ENCODE measurements at places on chromosomes 7 and 10. TPM values are rescaled to one million over a fixed set of nuclear protein-coding genes. Genes with fewer than 3 reads are reported as not detected.

Gene HACD1
- 16.2 TPM for total RNA-seq

Gene NPFFR1
- 0.54 TPM for total RNA-seq

Gene NXPH1
- 22.4 TPM for total RNA-seq

Gene AKR1C2
- 12.5 TPM for total RNA-seq

GRCh38 chr7:136070736-136071505, 93.8 kb upstream of the MTPN start:
- DNase-seq, result no peak

DNA sequence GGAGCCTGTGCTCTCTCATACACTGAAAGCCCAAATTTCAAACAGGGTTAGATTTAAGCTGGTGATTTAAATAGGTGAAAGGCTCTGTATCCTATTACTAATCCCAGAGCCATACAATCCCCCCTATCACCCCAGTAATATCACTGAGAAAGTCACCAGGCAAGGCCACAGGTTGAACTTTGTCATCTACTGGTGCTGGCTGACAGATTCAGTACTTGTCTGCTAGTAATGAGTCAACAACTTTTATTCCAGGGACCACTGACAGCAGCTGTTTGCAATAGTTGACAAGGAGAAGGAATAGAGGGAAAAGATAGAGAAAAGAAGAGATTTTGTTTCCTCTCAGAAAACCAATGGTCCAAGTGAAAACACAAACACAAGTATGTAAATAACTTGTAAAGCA, 10.4 kb downstream of the ASB15 start:
- DNase-seq, result no peak

DNA sequence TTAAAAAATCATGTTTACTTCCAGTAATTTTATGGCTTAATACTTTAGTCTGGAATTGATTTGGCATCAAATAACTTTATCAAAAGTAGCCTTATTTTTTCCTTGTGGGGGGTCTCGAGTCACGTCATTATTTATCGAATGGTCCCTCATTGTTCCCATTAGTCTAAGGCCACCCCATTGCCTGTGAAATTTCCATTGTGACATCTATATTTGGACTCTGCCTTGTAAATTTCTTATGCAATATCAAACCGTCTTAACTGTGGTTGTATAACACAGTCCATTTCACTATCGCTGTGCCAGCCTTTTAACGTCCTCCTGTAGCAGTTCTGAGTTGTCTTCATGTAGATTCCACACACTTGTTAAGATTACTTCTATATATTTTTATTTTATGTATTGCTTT, 103.9 kb upstream of the RET start:
- no peak for DNase-seq

DNA sequence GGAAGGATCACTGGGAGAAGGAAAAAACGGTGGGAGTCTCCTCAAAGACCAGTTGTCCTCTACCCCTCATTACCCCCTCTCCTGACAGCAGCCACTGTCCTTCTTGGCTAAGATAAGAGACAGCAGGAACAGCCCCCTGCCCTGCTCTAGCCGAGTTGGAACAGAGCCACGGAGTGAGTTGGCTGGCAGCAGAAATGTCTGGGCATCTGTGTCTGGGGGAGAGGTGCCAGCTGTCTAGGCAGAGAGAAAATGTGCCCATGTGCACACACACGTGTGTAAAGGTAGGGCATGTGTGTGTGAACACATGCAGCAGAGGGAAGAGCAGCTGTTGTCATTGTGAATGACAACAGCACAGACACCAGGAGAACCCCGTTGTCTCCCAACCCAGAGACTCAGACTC, 9.4 kb upstream of the HILPDA start:
- DNase-seq, result no peak

- no peak for DNase-seq
Observed at GRCh38 chr7:140403878-140404564, at the start of gene RAB19. Gene RAB19 (plus strand): TSS chr7:140404058. CDS start chr7:140407647, 3,589 bp downstream.

GRCh38 chr7:68853254-68853653, 745.0 kb upstream of the AUTS2 start:
- no peak for DNase-seq

DNA sequence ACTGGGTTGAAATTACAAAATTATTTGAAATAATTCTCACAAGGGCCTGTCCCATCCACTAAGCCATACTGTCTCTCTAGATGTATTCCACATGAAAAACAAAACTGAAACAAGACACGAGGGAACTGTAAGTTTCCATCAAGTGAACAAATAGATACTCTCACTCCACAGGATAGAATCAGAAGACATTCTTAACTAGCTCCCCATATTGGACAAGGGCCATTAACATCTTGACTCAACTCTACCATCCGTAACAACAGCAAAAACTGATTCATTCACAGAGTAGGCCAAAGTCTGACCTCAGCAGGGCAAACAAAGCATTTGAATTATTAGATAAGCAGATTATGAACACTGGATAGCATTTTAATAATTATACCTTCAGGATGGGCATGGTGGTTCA, 29.1 kb downstream of the UBE2H start:
- no peak for DNase-seq

DNA sequence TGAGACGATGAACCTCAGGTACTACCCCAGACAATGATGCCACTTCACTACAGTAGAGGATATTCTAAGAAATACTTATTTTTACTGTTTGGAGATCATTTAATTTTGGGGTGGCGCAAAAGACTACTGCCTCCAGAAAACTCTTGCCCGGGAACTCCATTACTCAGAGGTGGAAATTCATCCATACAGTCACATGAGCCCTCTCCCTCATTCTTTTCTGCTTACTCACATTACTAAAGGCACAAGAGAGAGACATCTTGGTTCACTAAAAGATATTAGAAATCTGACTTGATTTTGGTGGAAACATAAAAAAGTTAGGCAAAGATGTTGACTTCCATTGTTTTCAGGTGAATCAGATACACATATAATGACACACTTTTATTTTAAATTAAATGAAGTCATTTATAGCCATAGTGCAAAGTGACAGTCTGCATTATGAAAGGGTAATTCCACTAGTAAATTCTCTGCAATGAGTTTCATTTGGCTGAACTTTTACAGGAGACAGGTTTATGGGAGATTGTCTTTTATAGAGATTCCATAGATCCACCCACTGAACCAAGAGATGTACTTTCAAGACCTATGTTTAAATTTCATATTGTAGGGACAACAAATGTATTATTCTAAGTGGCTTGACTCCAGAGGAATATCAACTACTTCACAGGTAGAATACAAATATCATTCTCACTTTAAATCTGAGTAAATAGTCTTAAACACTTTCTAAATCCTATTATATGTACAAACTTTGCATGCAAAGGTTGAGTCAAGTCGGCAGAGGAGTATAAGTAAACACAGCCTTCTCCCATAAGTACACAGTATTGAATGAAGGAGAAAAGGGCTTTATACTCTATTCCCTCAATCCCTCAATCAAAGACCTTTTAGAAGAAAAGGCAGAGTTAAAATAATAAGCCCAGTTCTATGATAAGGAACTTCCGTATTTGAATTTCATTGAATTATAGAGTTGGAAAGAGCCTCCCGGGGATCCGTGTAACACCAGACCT, 18.8 kb downstream of the NEBL start:
- no peak for DNase-seq

DNA sequence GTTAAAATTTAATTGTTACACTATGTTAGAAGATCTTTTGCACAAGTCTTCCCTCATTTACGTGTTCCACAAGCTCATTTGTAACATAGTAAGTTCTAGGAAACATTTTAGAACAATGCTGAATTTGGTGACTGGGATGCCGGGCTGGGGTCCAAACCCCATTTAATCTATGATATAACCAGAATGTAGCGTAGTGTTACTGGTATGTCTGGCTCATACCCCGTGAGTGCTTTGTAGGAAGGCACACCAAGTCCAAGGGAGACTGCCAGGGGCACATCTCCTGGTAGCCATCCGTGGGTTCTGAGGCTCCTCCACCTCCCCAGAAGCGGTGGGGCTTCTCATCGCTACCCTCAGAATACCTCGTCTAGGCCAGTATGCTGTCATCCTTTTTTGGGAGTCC, 21.3 kb upstream of the TMEM236 start:
- DNase-seq, result no peak

DNA sequence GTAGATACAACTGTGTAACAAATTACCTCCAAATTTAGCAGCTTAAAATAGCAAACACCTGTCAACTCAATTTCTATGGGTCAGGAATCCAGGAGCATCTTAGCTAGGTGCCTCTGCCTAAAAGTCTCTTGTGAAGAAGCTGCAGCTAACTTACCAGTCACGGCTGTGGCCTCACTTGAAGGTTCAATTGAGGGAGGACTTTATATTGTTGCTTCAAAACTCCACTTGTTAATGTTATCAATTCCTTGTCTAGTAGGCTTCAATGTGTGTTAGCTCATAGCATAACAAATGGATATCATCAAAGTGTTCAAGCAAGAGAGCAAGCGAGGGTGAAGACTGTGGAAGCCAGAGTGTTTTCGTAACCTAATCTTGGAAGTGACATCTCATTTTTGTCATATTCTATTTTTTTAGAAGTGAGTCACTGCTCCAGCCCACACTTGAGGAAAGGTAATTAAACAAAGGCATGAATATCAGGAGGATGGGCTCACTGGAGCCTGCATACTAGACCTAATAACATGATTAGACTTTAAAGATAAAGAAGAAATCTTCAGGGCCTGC, 172.9 kb downstream of the SPAG6 start:
- no peak for DNase-seq

GRCh38 chr7:27520815-27521790, 141.6 kb downstream of the HIBADH start:
- DNase-seq, result no peak

DNA sequence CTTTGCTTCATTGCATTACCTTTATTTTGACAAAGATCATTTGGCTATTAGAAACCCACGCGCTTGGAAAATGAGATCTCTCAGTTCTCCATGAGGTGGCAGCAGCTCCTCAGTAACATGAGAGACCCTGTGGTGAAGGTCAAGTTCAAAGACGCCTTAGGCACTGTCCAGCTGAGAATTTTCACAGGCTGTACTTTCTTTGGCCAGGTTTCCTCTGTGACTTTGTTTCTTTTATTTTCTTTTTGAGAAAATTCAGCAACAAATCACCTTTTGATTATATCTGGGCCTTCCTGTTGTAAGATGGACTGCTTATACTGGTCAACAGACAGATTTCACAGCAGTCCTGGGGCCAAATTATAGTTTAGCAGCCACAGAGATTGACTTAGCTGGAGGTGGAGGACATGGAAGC, 54.5 kb downstream of the RAB18 start:
- DNase-seq, result peak; percentile 29

DNA sequence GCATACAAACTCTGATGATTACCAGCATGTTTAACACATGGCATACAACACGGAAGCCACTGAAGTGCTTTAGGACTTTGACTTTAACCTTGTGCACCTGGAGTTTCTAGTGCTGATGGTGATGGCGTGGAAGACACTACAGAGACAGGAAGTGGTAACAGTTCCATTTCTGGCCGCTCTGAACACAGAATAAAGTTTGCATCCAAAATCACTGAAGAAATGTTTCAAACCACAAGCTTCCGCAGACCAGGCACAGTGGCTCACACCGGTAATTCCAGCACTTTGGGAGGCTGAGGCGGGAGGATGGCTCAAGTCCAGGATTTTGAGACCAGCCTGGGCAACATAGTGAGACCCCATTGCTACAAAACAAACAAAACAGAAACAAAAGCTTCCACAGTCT, 40.3 kb upstream of the TNPO3 start:
- DNase-seq, result no peak

DNA sequence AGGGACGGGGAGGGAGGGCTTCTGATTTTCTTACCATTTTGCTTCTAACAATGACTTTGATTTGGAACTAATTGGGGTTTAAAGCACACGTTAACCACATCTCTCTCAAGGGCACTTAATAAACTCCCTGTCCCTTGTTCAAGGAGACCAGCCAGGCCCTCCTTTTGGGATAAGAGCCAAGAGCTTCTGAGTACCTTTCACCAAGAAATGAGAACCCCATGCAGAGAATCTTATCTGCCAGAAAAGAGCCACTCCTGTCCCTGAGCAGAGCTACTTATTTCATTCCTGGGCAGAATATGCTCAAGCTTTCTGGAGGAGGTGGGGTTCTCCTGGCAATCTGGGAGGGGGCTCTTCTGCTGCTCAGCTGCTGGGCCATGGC, 574.6 kb downstream of the GALNT17 start:
- DNase-seq, result no peak

GRCh38 chr7:155980841-155981240, 168.6 kb upstream of the SHH start:
- DNase-seq, result no peak

GRCh38 chr7:128933180-128933891, 4.4 kb upstream of the IRF5 start:
- no peak for DNase-seq

GRCh38 chr7:1669954-1670893, at the start of gene ELFN1:
Gene ELFN1 (plus strand): TSS chr7:1670277. CDS start chr7:1744597, 74,320 bp downstream.
- no peak for DNase-seq

- DNase-seq, result no peak
Observed at GRCh38 chr10:51649064-51649463, 50.3 kb downstream of the CSTF2T start.

- no peak for DNase-seq
Observed at GRCh38 chr10:23331567-23332301, 12.9 kb downstream of the C10orf67 start.

GRCh38 chr7:94410413-94411187, 15.9 kb downstream of the COL1A2 start:
- no peak for DNase-seq

- DNase-seq, result peak; percentile 66
Observed at GRCh38 chr7:88243345-88243909, 23.6 kb upstream of the SRI start.

DNA sequence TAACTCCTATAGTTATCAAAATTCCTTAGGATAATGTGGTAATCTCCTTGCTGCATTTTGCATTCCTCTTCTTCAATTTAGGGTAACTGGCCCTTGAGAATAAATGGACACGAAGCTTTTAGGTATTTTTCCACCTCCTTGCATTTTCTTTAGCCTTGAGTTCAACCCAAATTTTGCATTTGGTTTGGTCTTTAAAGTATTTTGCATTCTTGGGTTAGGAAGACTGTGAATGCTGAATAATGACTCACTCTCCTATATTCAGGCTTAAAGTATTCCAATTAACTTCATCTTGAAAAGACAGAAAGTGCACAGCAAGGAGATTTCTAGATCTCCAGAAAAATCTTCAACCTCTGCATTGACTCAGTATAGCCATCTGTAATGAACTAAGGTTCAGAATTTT, 47.3 kb downstream of the TFPI2 start:
- DNase-seq, result no peak

GRCh38 chr7:26420422-26421019, 128.9 kb downstream of the SNX10 start:
- no peak for DNase-seq

DNA sequence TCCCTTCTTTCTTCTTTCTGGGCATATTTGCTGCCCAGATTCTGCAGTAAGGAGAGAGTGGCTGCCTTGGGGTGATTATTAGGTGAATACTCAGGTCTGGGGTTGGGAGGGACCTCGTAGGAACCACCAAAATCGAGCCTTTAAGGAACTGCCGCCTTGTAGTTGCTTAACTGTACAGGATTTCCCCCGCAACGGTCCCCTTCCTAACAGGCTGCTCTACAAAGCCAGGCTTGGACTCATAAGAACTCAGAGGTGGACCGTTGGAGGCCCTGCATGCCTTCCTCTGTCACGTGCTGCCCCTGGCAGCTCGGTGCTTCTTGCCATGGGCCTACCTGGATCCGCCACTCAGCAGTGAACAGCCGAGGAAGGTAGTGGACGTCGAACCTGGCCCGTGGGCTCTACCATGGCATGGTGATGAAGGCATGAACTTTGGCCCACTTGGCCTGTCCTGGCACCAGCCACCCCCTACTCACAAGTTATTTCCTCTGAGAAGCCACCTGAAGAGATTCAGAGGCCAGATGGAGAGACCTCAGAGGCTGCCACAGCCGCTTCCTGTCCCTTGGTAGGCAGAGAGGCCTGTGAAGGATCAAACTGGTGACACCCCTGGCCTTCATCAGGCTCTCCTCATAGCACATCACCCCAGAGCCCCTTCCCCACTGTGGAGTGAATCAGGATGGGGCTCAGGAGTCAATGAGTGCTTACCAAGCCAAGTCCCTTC, 54.6 kb downstream of the NOD1 start:
- no peak for DNase-seq
